ENCODE measurements at places on chromosomes 12 and 14.

- no peak for DNase-seq
Observed at GRCh38 chr12:70443062-70443673, 77.1 kb downstream of the KCNMB4 start.

GRCh38 chr14:89407856-89408255 lies 9.2 kb downstream of the FOXN3 start:
- no peak for DNase-seq

DNA sequence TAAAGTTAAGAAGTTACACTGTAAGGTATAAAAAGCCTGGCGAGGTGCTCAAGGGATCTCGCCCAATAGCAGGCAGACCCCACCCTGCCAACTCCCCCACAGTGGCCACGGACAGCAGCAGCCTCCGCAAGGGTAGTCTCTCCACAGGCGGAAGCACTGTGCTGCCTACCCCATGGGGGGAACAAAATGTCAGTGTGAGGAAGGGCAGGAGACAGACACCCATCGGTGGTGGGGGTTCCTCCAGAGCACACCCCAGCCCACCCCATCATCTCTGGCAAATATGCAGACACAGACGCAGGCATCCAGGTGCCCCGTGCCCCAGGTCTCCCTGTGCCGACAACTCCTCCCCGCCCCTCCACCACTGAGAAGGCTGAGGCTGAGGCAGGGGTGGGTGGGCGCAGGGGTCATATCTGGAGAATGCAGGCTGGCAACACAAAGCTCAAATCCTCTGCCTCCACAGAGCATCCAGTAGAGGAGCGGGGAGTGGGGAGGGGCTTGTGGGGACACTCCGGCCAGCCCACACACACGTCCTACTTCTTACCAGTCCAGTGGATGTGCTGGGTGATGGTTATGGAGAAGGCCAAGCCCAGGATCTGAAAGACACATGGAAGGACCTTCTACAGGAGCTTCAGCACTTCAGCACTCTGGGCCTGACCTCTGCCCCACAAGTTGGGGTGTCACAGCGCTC lies 68.3 kb upstream of the DDX11 start:
- DNase-seq: no peak

DNA sequence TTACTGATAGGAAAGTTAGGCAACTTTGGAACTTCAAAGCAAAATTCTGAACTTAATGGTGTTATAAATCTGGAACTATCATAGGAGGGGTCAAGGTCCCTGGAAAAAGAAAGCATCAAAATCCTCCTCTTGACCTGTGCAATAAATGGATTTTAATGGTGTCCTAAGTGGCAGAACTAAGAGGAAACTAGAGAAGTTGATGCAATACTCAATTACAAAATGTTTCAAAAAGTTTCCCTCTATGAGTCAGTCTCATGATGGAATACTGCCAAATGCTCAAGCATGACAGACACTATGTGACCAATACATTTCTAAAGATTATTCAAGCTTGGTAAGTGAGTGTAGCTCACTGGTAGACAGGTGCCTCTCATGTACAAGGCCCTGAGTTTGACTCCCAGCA lies 47.7 kb upstream of the ERGIC2 start:
- no peak for DNase-seq

GRCh38 chr14:22656226-22656625 lies 12.1 kb upstream of the OR6J1 start:
- no peak for DNase-seq

DNA sequence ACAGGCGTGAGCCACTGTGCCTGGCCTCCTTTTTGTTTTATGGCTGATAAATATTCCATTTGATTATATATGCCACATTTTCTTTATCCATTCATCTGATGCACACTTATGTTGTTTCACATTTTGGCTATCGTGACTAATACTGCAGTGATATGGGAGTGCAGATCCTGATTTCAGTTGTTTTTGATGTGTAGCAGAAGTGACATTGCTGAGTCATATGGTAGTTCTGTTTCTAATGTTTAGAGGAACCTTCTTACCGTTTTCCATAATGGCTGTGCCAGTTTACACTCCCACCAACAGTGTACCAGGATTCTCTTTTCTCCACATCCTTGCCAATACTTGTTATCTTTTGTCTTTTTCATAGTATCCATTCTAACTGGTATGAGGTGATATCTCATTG lies 235.9 kb downstream of the ERC1 start:
- no peak for DNase-seq

DNA sequence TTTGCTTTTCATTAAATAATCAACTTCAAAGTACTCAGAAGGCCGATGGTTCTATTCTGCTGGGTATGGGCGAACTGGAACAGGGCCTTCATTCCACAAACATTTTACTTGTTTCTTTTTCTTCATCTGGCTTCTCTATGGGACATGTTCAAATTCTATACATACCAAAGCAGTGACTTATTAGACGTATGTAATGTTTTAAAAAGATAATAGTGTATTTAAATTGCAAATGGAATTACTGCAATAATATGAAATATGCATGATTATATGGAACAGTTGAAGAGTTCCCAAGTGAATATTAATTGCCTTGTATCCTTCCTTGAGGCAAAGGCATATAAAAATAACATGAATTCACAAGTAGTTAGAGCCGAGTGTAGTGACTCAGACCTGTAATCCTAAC lies 75.5 kb downstream of the FAR2 start:
- DNase-seq: no peak

- no peak for DNase-seq
Observed at GRCh38 chr12:104957719-104958000, 430 bp downstream of the SLC41A2 start.

DNA sequence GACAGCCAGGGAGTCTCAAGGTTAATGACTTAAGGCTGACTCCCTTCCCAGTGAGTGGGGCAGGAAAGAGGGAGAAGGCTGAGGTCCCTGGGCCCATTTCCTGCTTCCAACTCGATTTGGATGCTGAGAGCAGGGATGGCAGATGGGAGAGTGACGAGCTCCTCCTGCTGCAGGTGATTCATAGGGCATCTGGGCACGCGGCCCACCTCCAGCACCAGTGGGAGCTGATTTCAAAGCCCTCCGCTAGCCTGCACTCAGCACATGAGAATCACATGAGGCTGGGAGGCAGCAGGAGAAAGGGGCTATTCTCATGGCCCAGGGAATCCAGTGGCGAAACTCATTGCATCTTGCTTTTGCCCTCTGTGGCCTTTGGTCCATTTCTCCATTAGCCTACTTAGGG lies 90.8 kb downstream of the SSPN start:
- DNase-seq: no peak

GRCh38 chr12:10652192-10652591 lies 21.7 kb downstream of the STYK1 start:
- no peak for DNase-seq

GRCh38 chr12:10052193-10052913 lies 21.9 kb downstream of the CLEC9A start:
- DNase-seq: no peak

DNA sequence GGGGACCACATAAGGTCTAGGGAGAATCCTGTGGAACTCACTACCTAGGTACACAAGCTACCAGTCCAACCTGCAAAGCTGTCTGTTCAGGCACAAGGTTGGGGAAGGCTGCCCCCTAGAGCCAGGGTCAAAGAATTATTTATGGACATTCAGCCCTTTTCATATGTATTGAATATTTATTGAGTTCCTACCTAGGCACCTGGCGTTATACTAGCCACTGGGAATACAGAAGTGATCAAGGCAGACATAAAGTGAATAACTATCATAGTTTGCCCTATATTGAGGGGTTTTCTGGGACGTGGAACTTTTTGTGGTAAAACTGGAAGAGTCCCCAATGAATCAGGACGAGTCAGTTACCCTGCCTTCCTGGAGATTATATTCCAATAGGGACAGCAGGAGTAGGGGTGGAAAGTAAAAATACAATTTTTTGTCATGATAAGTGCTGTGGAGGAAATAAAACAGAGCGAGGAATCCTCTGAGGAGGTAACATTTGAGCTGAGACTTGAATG lies 5.8 kb upstream of the SLC48A1 start:
- no peak for DNase-seq

DNA sequence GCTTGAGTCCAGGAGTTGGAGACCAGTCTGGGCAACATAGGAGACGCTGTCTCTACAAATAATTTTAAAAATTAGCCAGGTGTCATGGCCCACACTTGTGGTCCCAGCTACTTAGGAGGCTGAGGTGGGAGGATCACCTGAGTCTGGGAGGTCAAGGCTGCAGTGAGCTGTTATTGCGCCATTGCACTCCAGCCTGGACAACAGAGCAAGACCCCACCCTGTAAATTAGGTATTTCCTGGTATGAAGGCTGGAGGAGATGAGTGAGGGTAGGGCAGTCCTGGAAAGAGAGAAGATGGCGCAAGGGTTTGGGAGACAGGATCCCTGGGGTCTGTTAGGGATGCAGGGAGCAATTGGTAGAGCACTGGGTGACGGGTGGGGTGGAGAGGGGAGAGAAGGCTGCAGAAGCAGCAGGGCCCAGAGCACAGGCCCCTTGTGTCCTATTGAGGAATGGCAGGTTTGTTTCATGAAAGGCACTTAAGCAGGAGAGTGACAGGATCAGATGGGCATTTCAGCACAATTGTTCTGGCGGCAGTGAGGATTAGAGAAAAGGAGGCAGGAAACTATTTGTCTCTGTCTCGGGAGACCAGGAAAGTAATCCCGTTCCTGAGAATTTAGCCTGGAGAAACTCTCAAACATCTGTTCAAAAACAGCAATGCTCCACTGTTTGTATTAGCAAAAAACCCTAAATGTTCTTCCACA lies 47.2 kb upstream of the KTN1 start:
- DNase-seq: no peak

DNA sequence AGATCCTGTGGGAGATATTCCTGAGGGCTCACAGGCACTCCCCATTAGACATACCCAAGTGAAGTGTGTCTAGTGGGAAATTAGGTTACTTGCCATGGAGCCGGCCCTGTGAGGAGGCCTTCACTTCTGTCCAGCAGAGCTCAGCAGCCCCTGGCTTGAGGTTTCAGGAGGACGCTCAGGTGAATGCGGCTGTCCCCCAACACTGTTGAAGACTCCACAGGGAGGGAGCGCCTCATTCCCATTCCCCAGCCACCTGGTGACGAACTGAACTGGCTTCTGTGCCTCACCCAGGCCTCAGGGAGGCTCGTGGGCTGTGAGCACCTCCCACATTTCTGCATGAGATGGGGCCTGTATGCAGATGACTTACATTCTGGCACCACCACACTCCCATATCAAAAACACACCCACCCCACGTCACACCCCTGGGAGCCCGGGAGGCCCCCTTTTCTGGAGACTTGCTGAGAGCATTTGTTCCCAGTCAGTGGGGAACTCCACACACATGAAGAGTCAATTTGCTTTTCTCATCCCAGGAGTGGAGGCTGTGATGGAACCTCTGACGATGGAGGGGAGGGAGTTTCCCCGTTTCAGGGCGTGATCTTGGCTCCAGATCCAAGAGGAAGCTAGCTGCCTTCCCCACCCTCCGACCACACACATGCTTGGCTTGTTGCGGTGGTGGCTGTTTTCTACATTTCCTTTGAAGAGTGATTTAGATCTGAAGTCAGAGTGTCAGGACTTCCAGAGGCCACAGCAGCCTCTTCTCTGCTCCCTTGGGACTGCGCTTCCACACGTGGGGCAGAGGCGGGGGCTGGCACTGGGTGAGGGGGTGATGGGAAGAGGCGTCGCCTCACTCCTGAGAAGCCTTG lies 120.7 kb downstream of the ADGRD1 start:
- no peak for DNase-seq

DNA sequence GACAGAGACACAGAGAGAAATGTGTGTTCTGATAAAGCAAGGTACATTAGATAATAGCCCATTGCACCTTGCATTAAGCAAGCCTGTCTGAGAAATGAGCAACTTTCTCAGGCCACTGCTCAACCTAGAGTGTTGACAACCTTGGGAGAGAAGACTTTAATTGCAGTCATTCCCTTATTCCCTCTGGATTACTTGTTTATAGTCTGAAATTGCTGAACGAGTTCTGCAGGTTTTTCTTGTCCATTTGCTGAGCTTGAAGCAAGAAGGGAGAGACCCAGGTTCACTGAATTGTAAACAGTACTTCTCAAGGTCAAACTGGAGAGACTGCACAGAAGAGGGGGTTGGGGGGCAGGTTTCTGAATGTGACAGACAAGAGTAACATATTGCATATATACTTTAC lies 159.4 kb upstream of the PLEKHG7 start:
- no peak for DNase-seq

- DNase-seq: no peak
Observed at GRCh38 chr12:95790917-95791849, 619 bp upstream of the NTN4 start.

DNA sequence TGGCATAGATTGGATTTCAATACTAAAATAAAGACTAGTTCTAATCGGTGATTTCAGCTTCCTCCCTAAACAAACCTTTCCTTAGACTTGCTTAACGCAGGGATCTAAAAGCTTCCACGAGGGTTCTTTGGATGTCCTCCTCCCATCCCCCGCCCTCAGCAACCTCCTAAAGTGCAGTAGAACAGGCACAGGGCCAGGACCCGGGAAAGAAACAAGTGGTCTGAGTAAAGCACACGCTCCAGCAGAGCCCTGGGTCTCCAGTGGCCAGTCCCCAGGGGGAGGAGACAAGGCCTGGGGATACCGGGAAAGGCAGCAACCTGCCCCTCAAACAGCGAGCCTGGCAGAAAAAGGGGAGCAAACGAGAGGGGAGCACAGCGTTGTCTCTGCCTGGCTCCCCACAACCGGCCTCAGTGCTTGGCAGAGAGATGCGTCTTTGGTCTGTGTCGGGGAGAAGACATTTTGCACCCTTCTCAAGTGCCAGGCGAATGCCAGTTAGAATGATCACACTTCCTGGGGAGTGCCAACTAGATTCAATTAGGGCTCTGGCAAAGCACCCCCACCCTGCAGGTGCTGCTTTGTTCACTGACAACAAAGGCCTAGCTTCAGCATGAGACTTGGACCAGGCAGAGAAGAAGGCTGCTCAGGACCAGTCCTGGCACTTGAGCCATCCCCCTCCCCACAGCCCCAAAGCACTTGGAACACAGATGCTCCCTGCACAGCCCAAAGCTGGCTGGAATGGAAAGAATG lies 17.1 kb upstream of the SLC6A12 start:
- peak; percentile 45 for DNase-seq

GRCh38 chr14:71720978-71721624 lies 211.1 kb upstream of the RGS6 start:
- DNase-seq: peak; percentile 55

DNA sequence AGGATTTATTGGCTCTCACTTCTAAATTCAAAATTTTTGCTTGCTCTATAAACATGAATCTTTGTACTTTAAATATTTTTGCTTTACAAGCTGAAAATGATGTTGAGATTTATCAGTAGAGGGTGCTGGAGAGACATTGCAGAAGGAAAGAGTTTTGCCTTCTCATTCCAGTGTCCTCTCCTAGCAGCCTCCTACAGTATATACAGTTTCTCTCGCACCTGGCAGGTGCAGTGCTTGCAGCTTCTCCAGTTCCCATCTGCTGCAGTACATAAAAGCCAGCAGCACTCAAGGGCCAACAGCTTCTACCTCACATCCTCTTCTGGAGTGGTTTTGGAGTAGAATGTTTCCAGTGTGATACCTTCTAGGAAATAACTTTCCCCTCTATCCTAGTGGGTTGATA lies 601.8 kb upstream of the ATXN7L3B start:
- no peak for DNase-seq

DNA sequence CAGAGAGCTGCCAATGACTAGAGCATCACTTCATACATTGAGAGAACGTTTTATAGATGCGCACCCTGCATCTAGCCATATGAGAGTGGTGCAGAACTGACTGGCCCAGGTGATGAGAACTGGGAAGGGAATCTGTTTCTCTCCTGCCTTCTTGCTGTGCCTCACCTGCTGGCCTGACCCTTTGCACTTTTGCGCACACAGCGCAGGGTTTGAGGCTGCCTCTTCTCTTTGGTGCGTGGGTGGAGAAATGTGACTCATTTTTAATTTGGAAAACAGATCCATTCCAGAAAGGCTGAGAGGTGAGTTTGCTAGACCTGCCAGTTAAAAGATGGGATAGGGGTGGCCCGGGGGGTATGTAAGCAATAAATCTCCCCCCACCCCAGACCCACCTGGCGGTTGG lies 453 bp upstream of the ESRRB start:
- DNase-seq: peak; percentile 7

GRCh38 chr12:29754235-29755189 lies 29.2 kb downstream of the TMTC1 start:
- no peak for DNase-seq
